Calu3 (cell line): ENCODE measurements at places on chromosomes 6 and 20. TPM values are rescaled to one million over a fixed set of nuclear protein-coding genes. Genes with fewer than 3 reads are reported as not detected.
A peak's percentile ranks its signal among the peaks of the same experiment; 100 is the strongest.

DNA sequence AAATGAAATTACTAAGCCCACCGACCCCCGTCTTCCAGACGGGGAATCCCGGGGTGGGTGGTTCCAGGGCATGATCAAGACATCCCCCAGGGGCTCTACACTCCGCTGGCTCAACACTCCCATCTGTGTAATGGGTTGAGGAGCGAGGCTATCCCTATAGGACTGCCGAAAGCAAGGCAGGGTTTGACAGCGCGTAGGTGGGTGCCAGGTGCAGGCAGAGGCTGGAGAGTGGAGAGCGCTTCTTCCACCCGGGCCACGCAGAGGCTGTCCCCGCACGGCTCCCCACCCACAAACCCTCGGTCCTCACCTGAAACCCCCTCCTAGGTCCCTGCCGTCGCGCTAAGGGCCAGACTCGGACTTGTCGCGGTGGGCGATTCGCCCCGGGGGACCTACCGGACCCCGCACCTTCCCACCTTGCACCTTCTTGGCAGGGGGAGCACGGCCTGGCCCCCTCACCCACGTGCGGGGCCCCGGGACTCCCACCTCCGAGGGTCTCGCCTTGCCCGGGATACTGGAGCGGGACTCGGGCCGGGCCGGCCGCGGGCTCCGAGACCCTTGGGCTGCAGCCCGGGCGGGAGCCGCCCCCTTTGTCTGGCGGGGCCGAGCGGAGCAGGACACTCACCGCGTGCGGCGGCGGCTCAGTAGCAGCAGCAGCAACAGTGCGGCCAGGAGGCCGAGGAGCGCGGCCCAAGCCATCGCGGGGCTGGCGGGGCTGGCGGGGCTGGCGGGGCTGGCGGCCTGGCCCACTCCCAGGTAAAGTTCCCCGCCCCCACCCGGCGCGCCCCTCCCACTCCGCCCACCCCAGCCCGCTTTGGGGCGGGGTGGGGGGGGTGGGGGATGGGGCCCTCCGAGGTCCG, at the start of gene PTGIS:
TSS of gene PTGIS (minus strand) at position 717 of the 857 bp plus-strand sequence. CDS start at position 696, 21 bp downstream.
- DNase-seq: no peak

PGBD1 gene
- 3.1 and 4.9 TPM in 2 replicates for total RNA-seq

- no peak for DNase-seq
These were observed 23.6 kb upstream of the HLA-E start for GRCh38 chr6:30465595-30466306.

SLC35F1 gene
- total RNA-seq: not detected in 2 replicates

DNA sequence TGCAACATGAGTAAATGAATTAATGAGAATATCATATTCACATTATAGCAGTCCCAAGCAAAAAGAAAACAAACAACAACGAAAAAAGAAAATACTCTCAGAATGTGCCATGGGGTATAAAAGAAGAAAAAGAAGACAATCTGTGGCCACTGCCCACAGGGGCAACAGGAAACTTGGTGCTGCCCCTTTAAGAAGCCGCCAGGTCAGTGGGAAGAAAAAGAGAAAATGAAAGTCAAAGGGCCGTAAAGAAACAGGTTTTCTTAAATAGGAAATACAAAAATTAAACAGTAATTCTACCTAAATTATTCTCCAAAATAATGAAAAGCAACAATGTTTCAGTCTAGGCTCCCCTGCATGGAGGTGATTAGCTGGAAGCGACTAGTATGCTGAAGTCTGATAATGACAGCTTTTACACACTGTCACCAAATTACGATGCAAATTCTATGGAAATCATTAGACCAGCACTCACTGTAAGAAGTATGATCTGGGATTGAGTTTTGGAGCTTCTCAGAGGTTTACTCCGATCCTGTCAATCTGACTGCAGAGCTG, 23.6 kb downstream of the GMDS start:
- DNase-seq: no peak

ATP6V1G2 gene
- 1.0 and 1.5 TPM in 2 replicates for total RNA-seq

GRCh38 chr6:145733207-145733606, 2.1 kb downstream of the EPM2A start:
- DNase-seq: no peak

GRCh38 chr6:134464690-134465411, 146.9 kb upstream of the SGK1 start:
- no peak for DNase-seq

DNA sequence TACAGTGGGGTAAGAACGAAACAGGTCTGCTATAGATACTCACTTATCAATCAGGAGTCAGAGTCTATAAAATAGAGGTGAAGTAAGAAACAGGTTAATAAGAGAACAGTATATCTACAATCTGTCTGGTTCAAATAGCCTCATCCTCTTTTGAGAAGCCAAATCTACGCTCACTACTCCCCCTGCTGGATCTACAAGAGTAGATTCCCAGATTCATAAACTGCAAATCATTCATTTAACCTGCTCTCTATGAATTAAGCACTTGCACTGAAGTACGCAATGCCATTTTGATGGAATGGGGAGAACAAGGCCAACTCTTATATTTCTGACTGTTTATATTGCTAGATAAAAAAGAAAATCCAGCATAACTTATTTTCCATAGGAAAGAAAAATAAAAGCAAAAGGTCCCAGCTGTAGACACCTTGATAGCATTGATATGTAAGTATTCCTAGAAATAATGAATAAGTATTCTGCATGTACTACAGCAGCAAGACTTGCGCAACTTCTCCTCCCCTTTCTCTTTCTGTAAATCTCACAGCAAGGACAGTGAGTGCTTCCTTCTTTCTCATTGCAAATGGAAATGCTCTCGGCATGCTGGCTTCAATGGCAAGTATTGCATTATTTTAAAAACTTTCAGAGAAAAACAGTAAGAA, 92.3 kb downstream of the RFX6 start:
- DNase-seq: peak; percentile 50

BPIFA1 gene
- total RNA-seq: not detected in 2 replicates

CYP39A1 gene
- total RNA-seq: 0.88 and 1.7 TPM in 2 replicates

LY6G6F gene
- total RNA-seq: not detected in 2 replicates

HACE1 gene
- 7.9 and 12.5 TPM in 2 replicates for total RNA-seq

GRCh38 chr20:51533291-51534172, 9.0 kb downstream of the NFATC2 start:
- DNase-seq: peak; percentile 47

DNA sequence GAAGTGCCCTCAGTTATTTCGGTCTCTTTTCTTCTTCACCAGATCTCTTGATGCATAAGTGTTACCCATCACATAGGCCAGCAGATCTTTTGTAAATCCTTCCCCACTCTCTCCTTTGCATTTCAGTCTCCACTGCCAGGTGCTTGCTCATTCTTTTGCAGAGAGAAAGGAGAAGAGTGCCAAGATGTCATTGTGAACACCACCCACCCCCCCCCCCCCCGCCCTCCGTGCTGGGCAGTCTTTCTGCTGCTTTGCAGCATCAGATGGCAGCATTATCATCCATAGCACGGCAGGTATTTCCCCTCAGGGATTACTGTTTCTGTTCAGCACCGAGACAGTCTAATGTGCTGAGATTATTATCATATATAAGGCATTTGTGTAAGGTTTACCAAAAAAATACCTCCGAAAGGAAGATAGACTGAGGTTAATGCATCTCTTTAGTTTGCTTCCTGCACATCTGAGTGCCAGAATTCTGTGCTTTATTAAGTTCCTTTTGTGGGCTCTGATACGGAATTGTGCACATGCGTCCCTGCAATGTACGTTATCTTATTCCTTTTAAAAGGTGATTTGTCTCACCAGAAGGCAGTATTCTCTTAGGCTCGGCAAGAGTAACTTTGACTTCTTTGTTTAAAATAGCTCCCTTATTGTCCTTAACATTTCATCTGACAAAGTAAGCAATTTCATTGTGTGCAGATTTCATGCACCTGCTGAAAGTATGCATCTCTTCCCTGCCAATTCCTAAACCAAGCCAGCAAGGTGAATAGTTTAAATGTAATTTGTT, 128.8 kb downstream of the PHACTR1 start:
- DNase-seq: no peak
